ENCODE measurements at places on chromosomes 1 and 21. TPM values are rescaled to one million over a fixed set of nuclear protein-coding genes. Genes with fewer than 3 reads are reported as not detected.

- DNase-seq, result peak; percentile 15
These were observed 41.7 kb downstream of the CD55 start for GRCh38 chr1:207362962-207363860.

Gene SPRR1B
- total RNA-seq, result 1.2 TPM

GRCh38 chr1:26717017-26717491, 21.2 kb downstream of the ARID1A start:
- no peak for DNase-seq

Gene TACSTD2
- 2.9 TPM for total RNA-seq

- no peak for DNase-seq
These were observed 11.6 kb downstream of the AHDC1 start for GRCh38 chr1:27592232-27592930.

Gene RNU1-3
- 17,380 TPM for total RNA-seq
